ENCODE measurements at places on chromosomes 1 and 21. TPM values are rescaled to one million over a fixed set of nuclear protein-coding genes. Genes with fewer than 3 reads are reported as not detected.

The MRPL24 gene
- 35.2 TPM for total RNA-seq

The SMCP gene
- total RNA-seq = not detected

The TMPRSS15 gene
- total RNA-seq = not detected

DNA sequence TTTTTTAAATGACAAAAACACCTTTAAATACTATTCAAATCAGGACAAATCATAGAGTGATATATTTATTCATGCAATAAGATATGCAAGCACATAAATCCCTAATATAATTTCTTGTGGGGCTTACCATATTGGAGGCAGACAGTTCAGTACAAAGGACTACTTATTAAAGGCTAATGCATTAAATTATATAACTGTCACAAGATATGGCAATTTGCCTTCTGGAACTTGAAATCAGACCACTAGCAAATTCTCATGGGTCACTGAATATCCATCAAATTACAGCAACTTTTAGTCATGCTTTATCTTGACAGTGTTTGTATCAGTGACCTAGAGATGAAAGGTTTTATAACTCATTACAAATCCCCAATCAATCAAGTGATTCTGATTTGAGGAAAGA lies 54.1 kb upstream of the NCAM2 start:
- no peak for DNase-seq

- DNase-seq = no peak
These were observed 258.3 kb downstream of the OLFM3 start for GRCh38 chr1:101738475-101738874.

DNA sequence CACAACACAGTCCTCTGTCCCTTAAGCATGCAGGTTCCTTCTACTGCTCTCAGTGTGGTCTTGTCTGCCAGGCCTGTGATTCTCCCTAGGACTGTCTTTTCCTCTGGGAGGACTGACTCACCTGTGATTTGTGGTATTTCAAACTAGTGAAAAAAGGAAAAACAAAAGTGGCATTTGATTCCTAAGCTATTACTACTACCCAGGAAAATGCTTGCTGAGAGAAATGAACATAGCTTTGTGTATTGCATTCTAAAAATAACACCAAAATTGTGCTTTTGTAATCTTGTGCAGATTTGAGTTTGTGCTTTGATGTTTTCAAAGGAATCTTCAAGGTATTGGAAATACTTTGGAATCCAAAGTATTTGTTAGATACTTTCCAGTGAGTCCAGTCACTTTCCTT lies 57.0 kb downstream of the GPR161 start:
- no peak for DNase-seq
